ENCODE measurements at places on chromosomes 1 and 21.

- no peak for DNase-seq
Measured at GRCh38 chr1:158075078-158075477, 81.6 kb downstream of the KIRREL1 start.

GRCh38 chr1:41568204-41568603, 83.7 kb upstream of the EDN2 start:
- DNase-seq, result no peak

GRCh38 chr1:6658359-6659060, 33.8 kb downstream of the THAP3 start:
- no peak for DNase-seq

- DNase-seq, result no peak
Measured at GRCh38 chr1:65395887-65396612, 24.4 kb upstream of the LEPR start.

- no peak for DNase-seq
Measured at GRCh38 chr1:150235294-150235851, 539 bp downstream of the ANP32E start.

GRCh38 chr1:184965944-184966860, 8.1 kb downstream of the NIBAN1 start:
- no peak for DNase-seq

DNA sequence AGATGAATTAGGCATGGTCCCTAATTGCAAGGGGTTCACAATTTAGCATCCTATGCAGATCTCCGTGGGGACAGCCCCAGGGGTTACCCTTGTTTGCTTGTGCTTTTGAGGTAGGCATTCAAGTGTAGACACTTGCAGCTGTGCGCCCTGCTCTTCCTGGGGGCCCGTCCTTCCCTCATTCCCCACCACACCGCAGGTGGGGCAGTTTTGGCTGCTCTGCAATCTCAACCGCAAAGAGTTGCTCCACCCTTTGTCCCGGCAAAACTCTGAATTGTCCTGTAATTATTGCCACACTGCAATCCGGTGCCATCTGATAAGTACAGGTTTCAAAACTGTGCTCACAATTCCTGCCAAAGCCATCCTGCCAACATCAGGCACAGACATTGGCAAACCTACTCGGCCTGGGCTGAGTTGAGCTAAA, 65.4 kb upstream of the LYST start:
- DNase-seq, result no peak

GRCh38 chr1:8871539-8871935, 6.9 kb downstream of the ENO1 start:
- no peak for DNase-seq

GRCh38 chr1:178530037-178530402, 17.1 kb downstream of the TEX35 start:
- DNase-seq, result no peak

GRCh38 chr1:215890438-215890837, 323.3 kb downstream of the KCTD3 start:
- DNase-seq, result no peak

GRCh38 chr1:228338521-228339051, 68.0 kb downstream of the TRIM11 start:
- DNase-seq, result no peak

DNA sequence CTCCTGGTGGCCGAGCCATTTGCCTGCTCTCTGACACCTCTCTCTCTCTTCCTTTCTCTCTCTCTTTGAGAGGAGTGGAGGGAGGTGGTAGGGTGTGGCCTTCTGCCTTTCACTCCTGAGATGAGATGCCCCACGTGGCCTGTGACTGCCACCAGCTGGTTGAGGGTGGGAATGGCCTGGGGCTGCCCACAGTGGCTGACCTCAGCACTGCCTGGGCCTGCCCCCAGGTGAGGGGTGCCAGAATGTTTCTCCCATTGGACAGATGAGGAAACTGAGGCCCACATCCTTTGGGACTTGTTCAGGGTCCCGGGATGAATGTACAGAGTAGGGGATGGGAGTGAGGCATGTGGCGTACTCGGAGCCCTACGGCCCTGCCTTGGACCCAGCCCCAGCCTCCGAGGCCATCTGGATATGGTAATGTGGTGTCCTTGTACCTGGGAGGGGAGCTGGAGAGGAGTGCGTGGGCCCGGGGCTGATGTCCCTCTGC, 12.7 kb upstream of the C1orf167 start:
- no peak for DNase-seq

Data from stimulated activated CD4-positive, alpha-beta T cell treated with anti-CD3 and anti-CD28 coated beads, TNF-alpha, amount 100 ng/mL, for 1 hour (primary cell).